ENCODE measurements at places on chromosomes 7 and 10.

DNA sequence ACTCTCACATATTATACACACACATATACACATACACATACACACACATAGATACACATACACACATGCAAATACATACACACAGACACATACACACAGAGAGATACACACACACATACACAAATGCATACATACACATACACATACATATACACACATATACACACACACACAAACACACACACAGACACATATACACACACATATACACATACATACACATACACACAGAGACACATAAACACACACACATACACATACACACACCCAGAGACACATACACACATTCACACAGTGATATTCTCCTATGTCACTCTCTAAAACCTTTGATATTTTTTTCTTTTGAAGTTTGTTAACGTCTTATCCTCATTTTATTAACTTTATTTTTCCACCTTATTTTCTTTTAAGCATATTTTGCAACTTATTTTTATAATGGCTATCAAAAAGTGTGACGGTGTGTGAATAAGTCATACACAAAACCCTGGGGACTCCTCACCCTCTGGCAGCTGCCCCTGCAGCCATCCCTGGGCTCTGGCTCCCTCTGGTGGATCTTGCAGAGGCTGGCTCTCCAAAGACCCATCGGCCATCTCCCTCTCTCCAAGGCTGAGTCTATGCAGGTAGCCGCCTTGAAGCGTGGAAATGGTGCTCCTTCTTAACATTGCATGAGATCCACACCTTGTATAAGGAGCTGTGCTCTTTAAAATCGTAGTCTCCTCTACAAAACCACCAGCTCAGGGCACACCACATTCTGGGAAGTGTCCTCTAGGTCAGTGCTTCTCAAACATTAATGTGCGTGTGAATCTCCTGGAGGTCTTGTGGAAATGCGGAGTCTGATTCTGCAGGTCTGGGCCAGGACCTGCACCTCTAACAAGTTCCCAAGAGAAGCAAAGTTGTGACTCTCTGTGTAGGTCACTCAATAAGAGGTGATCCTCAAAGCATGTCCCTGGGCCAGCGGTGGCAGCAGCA is 4.1 kb upstream of the C10orf120 start:
- peak; percentile 59 for DNase-seq

DNA sequence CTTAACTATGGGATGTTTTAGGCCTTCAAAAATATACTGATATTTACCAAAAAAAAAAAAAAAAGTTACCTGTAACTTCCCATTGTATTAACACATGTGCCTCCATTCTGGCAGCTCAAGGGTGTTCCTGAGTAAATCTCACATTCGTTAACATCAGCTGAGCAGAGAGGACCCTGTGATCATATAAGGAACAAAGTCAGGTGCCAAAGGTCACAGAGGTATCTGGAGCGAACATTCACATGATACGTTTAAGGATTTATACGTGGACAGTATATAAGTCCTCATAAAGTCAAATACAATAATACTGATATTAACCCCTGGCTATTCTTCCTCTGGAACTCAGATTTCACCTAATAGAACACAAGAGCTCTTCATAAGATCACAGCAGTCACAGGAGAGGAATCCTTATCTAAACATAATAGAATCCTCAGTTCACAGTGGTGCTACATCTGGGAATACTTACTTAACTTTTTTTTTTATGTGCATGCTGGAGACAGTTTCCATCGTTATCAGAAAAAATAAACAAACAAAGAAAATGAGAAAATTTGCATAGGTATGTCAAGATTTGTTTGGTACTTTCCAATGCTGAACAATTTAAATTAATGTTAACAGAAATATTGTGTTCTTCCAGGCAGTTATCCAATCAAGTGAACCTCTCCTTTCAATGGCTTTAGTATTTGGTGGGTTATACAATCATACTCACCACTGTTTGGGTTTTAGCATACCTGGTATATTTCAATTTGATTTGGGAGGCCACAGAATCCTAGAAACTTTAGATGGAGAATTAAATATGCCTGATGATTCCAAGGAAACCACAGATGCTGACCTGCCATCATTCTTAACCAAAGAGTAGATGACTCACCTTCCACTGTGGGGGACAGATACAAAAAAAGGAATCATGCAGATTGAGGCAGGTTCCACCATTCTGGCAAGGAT is 6.6 kb downstream of the CUBN start:
- no peak for DNase-seq

GRCh38 chr10:77833225-77833624 is 93.3 kb downstream of the DLG5 start:
- no peak for DNase-seq

DNA sequence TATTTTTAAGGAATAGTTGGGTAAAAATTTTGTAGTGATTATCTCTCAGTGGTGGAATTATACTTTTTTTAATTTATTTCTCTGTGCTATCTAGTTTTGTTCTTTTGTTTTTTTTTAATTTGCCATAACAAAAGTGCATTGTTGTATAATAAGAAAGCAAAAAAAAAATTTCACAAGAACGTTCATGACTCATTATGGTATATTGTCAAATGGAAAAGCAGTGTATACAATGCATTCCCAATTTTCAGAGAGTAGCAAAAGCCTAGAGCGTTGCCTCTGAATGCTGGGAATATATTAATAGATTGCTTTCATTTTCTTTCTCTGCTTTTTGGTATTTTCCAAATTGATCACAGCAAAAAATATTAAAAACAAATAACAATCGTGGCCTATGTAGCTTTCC is 46.3 kb upstream of the GPAM start:
- DNase-seq, result no peak

GRCh38 chr10:47329855-47330254 is 7.6 kb downstream of the GDF2 start:
- DNase-seq, result no peak

- no peak for DNase-seq
Observed at GRCh38 chr10:48880016-48880705, 59.5 kb downstream of the LRRC18 start.

DNA sequence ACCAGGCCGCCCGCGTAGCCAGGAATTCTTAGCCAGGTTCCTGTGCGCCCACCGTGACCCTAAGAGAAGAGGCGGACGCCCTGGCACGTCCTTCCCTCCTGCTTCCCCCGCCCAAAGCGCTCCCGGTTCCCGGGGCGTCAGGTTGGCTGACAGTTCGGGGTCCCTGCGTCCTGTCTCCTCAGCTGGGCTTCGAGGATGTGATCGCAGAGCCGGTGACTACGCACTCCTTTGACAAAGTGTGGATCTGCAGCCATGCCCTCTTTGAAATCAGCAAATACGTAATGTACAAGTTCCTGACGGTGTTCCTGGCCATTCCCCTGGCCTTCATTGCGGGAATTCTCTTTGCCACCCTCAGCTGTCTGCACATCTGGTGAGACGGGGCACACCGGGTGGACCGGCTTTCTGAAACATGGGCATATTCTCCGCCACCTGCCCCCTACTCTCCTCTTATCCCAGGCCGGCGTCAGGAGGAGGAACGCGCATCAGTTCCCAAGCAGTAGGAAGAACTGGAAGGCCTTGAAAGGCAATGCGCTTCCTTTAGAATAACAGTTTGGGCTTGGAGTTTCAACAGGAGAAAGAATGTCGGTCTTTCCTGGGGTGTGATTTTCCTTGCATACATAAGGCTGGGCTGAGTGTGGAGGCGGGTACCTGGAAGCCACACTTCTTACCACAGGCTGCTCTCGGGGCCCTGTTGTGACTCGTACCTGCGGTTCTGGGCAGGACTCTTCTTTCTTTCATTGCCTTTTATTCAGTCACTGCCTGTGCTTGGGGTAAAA is 728 bp downstream of the CAV2 start:
- DNase-seq, result peak; percentile 56

DNA sequence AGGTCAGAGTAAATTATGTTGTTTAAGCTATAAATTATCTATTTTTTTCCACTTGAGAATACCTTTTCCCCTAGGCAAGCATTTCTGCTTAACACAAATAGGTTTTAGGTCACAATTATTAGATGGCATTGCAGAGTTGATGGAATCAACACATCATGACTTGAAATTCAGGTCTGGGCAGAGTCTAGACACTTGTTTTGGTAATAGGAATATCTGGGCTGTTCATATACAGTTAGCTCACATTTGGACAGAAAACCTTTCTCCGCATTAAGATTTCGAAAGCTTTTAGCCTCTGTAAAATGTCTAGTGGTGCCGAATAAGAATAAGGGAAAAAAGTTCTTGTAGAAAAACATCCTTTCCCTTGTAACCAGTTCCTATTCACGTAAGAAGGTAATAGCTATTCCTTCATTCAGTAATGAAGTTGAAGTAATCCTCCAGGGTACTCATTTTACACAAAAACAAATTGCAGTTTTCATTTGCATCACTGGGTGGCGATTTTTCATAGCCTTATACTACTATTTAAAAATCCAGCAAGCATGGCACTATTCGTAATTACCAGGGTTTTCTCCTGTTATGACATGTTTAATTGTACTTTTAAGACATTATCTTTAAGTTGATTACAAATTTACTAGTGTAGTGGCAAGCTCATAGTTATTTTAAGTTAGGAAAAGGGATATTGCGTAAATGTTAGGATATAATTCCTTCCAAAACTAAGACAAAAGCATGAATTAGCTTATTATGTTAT is 37.0 kb downstream of the RPA3 start:
- DNase-seq, result peak; percentile 75

- DNase-seq, result no peak
Observed at GRCh38 chr7:131105294-131105798, 222.3 kb upstream of the MKLN1 start.

- DNase-seq, result no peak
Observed at GRCh38 chr10:113359655-113360054, 193.2 kb upstream of the HABP2 start.

DNA sequence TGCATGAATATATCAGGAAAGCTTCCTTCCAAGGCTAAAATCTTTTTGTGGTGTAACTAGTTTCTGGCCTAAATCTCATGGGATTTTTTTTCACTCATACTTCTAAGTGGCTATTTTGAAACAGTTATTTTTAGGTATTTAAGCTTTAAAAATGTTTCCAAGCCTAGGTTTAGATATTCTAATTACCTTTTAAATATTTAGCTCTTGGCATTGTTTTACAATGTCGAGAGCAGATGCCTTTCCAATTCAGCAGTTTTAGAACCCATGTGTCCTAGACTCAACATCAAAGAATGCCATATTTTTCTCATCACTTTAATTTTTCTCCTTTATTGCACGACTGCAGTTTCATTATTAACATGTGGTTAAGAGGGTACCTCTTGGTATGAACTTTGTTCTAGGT is 27.1 kb upstream of the STOX1 start:
- no peak for DNase-seq

- peak; percentile 73 for DNase-seq
Observed at GRCh38 chr10:104337521-104337984, 712 bp downstream of the ITPRIP start.

DNA sequence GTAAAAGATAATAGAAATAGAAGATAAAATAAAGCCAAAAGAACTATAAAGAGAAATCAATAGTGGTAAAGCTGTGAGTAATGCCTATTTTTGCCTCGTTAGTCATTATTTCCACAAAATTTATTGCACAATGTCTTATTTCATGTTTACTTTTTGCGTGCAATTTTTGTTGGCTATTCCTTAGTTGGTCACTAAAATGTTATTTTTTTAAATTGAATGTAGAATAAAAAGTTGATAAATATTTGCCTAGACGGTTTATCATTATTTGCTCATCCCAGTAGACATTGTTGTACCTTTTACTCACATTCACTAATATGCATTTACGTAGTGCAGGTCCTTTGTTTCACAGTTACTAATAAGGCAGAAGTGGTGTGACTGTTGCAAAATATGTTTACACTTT is 227.8 kb upstream of the BMPER start:
- DNase-seq, result no peak

- DNase-seq, result no peak
Observed at GRCh38 chr10:114168450-114169009, 5.5 kb downstream of the CCDC186 start.

GRCh38 chr10:59585046-59585700 is 124.5 kb downstream of the SLC16A9 start:
- DNase-seq, result no peak

DNA sequence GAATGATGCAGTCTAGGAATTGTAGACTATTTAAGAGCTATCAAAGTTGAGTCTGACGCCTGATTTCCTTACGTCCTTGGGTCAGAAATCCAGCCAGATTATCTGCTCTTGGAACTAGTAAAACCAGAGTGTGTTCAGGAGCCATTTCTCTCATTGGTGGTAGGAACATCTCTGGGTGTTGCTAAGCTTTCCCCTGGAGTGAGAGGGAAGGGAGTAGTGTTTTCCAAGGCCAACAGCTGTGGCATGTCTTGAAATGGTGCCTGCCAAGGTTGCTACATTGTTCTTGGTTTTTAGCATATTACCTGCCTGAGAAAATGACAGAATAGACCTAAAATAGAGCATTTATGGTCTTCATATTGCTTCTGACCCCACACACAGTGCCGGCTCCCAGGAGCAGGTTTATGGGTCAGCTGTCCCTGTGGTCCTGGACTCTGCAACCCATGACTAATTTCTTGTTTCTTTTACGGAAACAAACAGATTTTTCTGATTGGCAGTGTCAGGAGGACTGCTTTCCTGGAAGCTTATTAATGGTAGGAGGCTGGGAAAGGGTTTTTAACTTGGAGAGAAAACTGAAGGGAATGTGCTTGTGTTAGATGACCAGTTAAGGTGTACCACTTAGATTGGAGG is 17.5 kb downstream of the GBF1 start:
- DNase-seq, result no peak

- DNase-seq, result peak; percentile 49
Observed at GRCh38 chr10:93746844-93747284, 10.9 kb upstream of the LGI1 start.

- DNase-seq, result no peak
Observed at GRCh38 chr10:99444383-99445045, 14.1 kb upstream of the GOT1 start.

DNA sequence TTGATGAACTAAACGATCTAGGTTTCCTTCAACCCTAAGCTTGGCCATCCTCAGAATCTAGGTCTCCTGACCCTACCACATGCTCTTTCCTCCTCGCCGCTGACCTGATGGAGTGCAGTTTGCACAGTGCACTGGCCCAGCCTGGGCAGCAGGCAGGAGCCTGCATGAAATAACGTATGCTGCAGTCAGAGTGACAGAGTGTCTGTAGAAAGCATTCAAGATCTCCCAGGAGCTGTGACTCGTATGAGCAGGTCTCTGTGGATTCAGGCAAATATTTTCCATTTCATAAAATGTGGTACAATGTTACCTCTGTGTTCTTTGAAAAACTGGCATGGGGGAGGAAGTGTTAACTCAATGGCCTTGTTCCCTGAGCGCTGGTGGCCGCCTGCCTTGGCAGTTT is 441.8 kb downstream of the RPS24 start:
- no peak for DNase-seq

- DNase-seq, result no peak
Observed at GRCh38 chr7:64880322-64881297, 22.5 kb upstream of the ZNF273 start.
